ENCODE measurements at places on chromosomes 6 and 20.

- no peak for DNase-seq
Observed at GRCh38 chr6:44715925-44716324, 328.4 kb downstream of the CDC5L start.

DNA sequence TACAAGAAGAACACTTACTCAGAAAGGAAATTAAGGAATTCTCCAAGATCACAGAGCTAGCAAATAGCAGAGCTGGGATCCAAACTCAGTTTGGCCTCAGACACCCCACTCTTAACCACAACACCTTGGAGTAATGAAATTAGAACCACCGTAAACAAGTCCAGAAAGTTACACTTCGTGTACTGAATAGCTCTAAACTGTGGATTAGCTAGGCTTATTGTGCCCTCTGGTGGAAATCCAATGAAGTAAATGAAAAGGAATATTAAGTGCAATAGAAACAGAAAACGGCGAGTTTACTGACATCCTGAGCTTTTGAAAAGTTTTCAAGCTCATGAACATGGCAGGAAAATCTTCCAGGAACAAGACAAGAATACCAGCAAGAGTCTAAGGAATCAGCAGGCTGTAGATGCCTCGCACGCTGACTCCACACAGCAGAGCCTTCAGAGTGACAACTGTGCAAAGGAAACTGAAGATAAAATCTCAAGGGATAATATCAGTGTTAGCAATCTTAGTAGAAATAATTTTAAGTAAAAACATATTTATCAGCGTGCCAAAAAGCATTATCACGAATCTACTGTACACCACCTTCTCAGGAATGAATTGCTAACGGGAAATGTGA is 34.6 kb downstream of the FBXO5 start:
- DNase-seq, result peak; percentile 24

GRCh38 chr6:81562169-81562568 is 190.3 kb downstream of the TENT5A start:
- no peak for DNase-seq

DNA sequence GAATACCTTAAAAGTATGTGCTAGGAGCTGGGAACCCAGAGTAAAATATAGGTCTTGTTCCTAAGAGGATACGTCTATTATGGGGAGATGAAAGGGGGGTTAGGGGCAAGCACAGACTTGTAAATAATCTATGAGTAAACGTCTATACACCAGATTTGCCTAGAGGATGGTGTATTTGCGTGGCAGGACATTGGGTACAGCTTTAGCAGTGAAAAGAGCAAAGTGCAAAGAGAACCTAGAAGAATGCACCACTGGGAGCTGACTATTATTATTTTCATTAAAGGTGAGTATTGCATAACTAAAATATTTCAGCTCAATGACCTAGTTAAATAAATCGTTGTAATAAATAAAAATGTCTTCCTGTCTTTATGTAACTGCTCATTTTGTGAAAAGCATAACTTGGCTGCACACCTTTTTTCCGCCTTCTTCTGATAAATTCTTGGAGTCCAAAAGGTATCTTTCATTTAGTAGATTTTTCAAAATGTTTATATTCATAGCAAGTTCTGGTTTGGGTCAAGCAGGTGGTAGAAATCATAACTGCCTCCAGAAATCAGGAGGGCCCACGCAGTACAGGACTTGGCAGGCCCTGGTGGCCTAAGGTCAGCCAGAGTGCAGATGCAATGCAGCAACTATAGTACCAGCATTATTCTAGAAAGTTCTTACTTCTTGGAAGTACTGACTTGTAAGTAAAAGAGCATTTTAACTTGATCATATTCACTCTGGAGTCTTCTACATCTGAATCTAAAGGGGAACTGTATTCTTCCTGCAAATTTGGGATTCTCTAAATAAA is 357.2 kb downstream of the PLCB1 start:
- DNase-seq, result no peak

- DNase-seq, result no peak
Observed at GRCh38 chr20:23302801-23303200, 47.8 kb upstream of the NXT1 start.

DNA sequence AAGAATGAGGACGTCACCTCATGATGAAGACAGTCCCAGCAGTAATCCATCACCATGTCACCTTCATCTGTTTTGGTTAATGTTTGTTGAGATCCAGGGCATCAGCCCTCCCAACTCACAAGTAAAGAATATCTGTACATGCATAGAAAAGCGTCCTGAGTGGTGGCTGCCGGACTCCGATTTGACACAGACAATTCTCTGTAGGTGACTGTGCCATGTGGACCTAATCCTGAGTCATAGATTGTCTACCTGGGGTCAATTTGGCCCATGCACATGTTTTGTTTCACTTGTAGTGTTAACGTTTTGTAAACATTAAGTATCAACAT is 168.4 kb upstream of the UST start:
- DNase-seq, result no peak

GRCh38 chr6:142952614-142953013 is 7.6 kb upstream of the HIVEP2 start:
- no peak for DNase-seq

GRCh38 chr20:43446361-43446879 is 11.3 kb upstream of the SRSF6 start:
- DNase-seq, result no peak
